ENCODE measurements at places on chromosomes 5 and 9.

- no peak for DNase-seq
Measured at GRCh38 chr5:159768243-159768642, 148.0 kb upstream of the ADRA1B start.

DNA sequence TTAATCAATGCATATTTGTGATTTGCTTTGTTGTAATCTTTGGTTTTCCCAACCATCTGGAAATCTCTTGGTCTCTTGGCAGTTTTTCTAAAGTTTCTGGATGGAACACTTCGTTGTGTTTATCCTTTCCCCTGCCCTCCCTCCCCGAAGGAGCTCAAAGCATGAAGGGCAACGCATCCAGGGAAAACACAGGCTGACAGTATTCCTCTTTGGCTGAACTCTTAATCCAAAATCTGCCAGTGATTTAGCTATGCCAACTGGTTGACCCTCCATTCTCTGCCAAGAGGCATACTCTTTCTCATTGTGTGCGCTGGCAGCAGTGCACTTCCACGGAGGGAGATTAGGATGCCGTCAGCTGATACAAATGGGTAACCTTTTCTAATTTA lies 20.5 kb downstream of the ZBTB34 start:
- DNase-seq = no peak

DNA sequence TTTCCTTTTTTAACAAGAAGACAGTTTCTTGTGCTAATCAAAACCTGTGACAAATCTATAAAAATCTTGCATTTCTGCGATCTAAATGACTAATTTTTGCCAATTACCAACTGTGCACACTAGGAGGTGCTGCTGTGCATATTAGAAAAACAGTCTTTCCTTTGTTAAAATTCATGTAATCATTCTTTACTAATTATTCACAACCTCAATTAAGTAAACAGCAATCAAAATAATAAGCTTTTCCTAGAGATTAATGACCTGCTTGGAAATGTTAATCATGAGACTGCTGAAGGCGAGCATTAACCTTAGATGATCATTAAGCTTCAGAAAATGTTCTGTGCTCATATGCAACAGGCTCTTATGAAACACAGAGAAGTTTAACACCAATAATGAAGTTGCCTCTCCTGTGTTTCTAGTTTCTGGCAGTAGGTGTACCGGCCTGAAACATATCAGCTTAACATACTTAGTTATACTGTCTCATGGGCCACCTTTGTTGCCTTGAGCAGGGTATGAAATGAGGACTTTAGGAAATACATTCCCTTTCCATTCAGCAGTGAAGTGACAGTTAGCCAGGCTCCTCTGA lies 17.7 kb downstream of the RFESD start:
- peak; percentile 5 for DNase-seq

DNA sequence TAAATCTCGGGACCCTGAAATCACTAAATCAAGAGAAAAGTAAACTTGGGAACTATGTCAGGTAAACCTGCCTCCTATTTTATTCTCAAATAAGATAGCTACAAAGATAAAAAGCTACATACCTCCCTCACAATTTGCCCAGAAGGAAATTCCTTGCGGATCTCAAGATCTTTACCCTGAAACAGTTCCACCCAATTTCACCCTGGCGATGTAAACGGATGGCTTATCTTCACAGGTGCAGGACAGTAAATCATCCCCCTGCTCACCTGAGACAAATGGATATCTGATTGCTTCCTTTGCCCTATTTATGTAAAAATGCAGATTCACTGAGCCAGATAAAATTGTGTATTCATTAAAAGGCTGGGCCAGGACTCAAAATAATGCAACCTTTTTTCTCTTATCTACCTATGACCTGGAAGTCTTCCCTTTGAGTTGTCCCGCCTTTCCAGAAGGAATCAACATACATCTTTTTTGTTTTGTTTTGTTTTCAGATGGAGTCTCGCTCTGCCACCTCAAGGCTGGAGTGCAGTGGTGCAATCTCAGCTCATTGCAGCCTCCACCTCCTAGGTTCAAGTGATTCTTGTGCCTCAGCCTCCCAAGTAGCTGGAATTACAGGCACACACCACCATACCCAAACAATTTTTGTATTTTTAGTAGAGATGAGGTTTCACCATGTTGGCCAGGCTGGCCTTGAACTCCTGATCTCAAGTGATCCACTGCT lies 13.8 kb downstream of the TMEM267 start:
- no peak for DNase-seq

DNA sequence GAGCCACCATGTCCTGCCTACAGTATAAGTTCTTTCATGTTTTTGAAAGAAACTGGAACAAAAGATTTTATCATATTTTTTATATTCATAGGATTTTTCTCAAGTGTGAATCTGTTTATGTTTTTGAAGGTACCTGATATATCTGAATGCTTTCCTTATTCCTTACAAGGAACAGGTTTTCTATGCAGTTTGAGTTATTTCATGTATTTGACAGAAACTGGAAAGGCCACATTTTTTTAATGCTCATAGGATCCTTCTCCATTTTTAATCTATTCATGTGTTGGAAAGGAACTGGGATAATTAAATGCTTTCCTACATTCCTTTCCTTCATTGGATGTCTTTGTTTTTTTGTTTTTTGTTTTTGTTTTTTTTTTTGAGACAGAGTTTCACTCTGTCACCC lies 15.7 kb upstream of the FBXW2 start:
- DNase-seq = no peak

- no peak for DNase-seq
Measured at GRCh38 chr5:170570476-170570875, 66.7 kb downstream of the KCNIP1 start.

- DNase-seq = no peak
Measured at GRCh38 chr5:54753034-54753433, 232.4 kb downstream of the ESM1 start.

DNA sequence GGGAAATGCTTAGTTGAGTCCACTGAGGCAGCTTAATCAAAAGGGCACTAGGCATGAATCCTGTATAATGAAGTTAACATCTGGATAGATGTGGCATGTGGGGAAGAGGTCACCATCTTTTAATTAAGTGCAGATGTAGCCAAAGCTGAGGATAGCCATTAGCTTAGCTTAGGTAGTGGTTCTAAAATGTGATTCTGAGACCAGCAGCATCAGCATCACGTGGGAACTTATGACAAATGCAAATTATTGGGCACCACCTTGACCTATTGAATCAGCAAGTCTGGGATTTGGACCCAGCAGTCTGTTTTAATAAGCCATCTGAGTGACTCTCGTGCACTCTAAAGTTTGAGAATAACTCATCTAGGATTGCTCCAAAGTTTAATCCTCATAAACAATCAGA lies 63.8 kb downstream of the SNCAIP start:
- DNase-seq = no peak

GRCh38 chr5:145198525-145199260 lies 636.4 kb downstream of the PRELID2 start:
- DNase-seq = no peak

Measured in naive thymus-derived CD8-positive, alpha-beta T cell (primary cell).